Activated T-helper 2 cell treated with anti-CD3 and anti-CD28 coated beads, Interferon-gamma antibody, Interleukin-2, Interleukin-4, amounts not matched to agents 10 μg/mL and 5 μg/mL and 100 μg/mL, durations not matched to agents 14 hours and 24 hours and 36 hours (primary cell): ENCODE measurements at places on chromosomes 7 and 10. TPM values are rescaled to one million over a fixed set of nuclear protein-coding genes. Genes with fewer than 3 reads are reported as not detected.

DNA sequence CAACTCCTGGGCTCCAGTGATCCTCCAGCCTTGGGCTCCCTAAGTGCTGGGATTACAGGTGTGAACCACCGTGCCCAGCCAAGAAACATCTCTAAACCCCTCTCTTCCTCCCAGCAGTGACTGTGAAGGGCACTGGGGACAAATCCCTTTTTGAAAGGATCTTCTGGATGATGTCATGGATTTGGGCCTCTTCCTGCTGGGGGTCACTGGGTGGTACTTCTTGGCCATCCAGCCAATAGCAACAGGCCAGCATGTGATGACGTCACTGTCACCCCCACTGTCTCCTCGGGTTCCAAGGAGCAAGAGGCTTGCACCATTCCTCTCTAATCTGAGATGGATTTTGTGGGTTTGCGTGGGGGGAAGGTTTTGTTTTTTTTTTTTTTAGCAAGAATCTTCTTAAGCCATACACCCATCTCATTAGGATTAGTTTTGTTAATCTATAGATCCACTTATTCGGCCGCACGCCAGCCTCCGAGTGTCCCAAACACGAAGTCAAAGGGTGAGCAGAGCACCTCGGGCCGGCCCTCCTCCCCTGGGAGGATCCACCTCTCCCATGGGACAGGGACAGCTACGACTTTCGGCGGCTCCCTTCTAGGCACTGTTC is 29.4 kb upstream of the TNRC18 start:
- no peaks in the 10 kb centered on the region for H3K4me1 ChIP-seq
- H3K36me3 ChIP-seq, result no peaks in the 10 kb centered on the region
- no peak overlapping the region for H3K27ac ChIP-seq
- H3K27me3 ChIP-seq, result peaks cover 8% of the 10 kb centered on the region
- no peak overlapping the region for H3K4me3 ChIP-seq

GRCh38 chr10:21364196-21365114 is 161.0 kb downstream of the SKIDA1 start:
- H3K4me3 ChIP-seq, result no peak overlapping the region
- no peaks in the 10 kb centered on the region for H3K36me3 ChIP-seq
- no peaks in the 10 kb centered on the region for H3K4me1 ChIP-seq
- no peaks in the 10 kb centered on the region for H3K27me3 ChIP-seq
- no peak overlapping the region for H3K27ac ChIP-seq

POLR2J2 gene
- 13.9 and 17.3 TPM in 2 replicates for total RNA-seq

GRCh38 chr7:157596471-157596870 is 259.7 kb downstream of the DNAJB6 start:
- no peaks in the 10 kb centered on the region for H3K36me3 ChIP-seq
- H3K27ac ChIP-seq, result no peak overlapping the region
- peaks cover 2% of the 10 kb centered on the region for H3K27me3 ChIP-seq
- no peak for DNase-seq

GRCh38 chr7:126716321-126716720 is 536.4 kb downstream of the GRM8 start:
- no peaks in the 10 kb centered on the region for H3K27me3 ChIP-seq
- H3K36me3 ChIP-seq, result no peaks in the 10 kb centered on the region
- no peaks in the 10 kb centered on the region for H3K4me1 ChIP-seq

- no peak overlapping the region for H3K27ac ChIP-seq
- H3K36me3 ChIP-seq, result no peaks in the 10 kb centered on the region
- no peaks in the 10 kb centered on the region for H3K27me3 ChIP-seq
Observed at GRCh38 chr10:84820120-84820519, 491.7 kb downstream of the CCSER2 start.

DNA sequence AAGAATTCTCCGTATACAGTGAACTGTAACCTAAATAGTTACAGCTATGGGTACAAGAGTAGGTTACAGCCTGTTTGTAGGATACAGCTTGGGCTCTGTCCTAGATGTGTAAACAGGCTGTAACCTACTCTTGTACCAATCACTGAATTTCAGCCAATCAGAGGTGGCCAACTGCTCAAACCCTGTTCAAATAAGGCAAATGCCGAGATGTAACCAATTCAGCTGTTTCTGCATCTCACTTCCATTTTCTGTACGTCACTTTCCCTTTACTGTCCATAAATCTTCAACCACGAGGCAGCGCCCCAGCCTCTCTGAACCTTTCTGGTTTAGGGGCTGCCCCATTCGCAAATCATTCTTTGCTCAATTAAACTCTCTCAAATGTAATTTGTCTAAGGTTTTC is 8.3 kb upstream of the MMP21 start:
- no peak for DNase-seq
- no peak overlapping the region for H3K4me3 ChIP-seq
- no peak overlapping the region for H3K27ac ChIP-seq
- H3K36me3 ChIP-seq, result no peaks in the 10 kb centered on the region
